ENCODE measurements at places on chromosomes 1 and 21.

DNA sequence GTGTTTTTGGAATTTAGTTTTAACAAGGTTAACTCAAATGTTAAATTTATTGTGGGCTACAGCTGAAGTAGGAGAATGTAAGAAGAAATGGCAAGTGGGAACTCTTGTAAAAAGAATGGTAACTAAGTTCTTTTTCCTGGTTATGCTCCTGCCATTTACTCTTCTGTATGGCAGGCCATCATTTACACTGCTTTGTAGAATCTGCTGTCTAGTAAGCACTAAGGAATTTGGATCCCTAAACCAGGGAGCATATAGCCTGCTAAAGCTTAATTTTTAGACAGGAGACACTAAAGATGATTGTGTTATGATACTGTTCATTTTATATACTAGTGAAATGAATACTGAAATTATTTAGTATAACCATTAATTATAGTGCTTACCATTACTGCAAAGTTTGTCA, 85.3 kb downstream of the CAMTA1 start:
- DNase-seq, result no peak

DNA sequence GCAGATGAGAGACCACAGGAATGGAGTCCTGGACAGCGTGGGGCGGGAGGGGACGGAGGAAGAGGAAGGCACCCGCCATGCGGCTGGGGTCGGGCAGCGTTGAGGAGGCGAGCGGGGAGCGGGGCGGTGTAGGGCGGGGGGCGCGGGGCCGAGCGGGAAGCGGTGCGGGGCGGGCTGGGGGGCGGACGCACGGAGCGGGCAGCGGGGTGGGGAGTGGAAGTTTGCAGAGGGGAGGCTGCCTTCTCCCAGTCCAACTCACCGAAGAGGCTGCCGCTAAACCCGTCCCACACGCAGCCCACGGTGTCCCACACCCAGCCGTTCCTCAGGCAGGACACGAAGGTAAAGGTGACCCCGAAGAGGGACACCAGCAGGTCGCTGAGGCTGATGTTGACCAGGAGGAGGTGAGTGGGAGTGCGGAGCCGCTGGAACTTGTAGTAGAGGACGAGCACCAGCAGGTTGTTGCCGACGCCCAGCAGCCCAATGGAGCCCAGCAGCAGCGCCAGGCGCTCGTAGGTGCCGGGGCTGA, 483 bp downstream of the CHML start:
- DNase-seq, result no peak

GRCh38 chr1:42167611-42168390, 3.3 kb upstream of the GUCA2A start:
- no peak for DNase-seq

- no peak for DNase-seq
Measured at GRCh38 chr1:152313970-152314369, 11.1 kb downstream of the FLG start.

DNA sequence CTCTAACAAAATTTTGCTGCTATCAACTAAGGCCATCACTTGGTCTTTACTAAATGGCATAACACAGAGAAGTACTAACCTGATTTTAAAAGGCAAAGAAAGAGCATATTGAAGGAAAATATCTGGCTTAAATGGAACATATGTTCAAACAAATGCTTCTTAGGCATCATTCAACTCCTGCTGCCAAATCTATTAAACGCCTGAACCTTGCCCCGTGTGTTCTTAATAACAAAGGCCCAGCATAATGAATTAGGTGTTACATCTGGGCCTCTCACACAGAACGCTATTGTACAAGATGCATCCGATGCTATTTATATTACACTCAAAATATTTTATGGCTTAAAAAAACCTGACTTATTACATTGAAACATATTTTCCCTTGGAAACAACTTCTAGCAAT, 48.4 kb downstream of the B3GALNT2 start:
- no peak for DNase-seq

All from activated naive CD4-positive, alpha-beta T cell (primary cell).